Hematopoietic multipotent progenitor cell (in vitro differentiated cells): ENCODE measurements at places on chromosomes 16 and 17. TPM values are rescaled to one million over a fixed set of nuclear protein-coding genes. Genes with fewer than 3 reads are reported as not detected.
A peak's percentile ranks its signal among the peaks of the same experiment; 100 is the strongest.

The CLEC10A gene
- total RNA-seq: under 0.01 TPM

DNA sequence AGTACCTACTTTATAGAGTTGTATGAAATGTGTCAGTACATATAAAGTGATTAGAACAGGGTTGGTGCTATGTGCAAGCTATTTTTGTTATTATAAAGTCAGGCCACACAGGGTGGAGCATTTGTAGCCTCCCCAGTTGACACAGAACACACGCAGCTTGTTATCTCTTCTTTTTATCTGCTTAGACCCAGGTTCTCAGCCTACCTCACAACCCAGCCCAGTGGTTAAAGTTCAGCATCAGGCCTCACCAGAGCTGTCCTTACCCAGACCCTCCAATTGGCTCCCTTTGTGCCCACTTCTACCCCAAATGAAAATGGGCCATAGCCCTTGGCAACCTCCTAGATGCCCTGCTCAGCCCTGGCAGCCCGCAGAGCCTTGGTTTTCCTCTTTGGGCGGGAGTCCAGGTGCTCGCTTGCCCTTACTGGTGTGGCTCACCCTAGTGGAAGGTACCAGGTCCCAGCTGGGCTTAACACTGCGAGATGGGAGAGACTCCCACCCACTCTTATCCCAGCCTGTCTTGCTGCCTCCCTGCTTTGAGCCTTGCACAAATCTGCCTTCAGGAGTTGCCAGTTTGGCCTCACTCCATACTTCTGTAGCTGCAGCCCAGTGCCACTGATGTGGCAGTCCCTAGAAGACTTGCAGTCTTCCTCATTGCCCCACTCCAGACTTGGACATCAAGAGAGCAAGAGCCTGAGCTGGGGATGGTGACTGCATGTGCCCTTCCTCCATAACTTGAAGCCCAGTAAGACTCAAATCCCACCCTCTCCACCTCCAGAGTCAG lies 1.1 kb upstream of the PIGS start:
- DNase-seq: no peak

DNA sequence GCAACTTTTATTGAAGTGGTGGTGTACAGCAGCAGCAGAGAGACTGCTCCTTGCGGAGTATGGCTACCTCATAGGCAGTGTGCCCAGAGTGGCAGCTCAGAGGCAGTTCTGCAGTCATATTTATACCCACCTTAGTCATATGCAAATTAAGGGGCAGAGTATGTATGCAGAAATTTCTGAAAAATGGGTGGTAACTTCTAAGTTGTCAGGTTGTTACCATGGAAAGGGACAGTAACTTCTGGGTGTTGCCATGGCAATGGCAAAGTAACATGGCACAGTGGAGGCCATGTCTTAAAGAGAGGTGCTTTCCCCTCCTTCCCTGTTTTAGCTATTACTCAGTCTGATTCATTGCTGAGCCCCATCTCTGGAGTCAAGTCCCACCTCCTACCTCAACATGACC lies 53.4 kb downstream of the MEOX1 start:
- DNase-seq: no peak

DNA sequence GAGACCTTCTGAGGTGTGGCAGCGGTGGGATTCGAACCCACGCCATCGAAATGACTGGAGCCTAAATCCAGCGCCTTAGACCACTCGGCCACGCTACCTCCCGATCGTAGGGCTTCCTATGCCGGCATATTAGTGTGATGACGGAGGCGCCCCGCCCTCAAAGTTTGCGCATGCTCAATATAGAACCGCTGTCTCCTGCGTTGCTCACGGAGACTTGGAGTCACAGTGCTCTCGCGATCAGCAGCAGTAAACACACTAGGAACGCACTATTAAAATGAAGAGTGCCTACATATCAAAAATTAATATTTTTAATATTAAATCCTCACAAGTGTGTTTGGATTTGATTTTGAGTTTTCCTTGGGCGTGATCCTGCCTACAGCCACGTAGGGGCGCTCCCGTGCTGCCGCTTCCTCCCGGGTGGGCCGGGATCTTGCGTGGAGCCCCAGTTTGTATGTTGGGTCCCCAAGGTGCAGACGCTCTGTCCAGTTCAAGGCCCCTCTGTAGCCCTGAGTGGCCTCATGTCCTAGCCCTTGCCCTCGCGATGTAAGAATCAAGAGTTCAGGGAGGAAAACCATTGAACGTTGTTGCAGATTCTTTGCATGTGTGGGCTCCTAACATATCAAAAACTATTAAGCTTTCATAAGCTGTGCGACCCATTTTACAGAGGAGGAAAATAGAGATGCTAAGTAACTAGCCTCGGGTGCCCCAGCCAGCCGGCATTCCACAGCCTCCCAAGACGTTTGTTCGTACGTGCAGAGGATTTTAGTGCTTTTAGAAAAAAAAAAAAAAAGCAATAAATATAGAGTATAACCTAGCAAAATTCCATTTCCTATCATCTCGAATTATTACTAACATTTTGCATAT lies 10.2 kb upstream of the EEF2K start:
- peak; percentile 95 for DNase-seq

- no peak for DNase-seq
Measured at GRCh38 chr16:78490847-78491246, 391.4 kb downstream of the WWOX start.

GRCh38 chr16:47847220-47847970 lies 308.4 kb downstream of the ABCC12 start:
- DNase-seq: no peak

DNA sequence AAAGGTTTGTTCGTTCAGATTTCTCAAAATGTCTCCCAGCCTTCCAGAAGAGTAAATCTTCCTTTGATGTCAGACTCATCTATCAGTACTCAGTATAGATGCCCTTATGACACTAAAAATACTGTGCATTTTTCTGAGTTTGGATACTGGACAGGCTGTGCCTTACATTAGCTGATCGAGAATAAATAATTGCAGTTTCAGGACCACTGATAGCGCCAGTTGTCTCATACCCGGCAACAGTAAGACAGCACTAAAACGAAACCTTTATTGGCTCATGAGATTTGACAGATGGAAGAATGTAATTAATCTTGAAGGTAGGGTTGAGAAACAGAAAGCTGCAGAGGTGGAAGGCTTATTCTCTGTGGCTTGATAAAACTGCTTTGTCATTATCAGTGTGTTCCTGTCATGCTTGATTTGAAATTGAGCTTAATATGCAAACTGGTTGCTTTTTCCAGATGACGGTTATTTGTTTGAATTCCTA lies 1.2 kb downstream of the ATP6V0A1 start:
- DNase-seq: peak; percentile 79

DNA sequence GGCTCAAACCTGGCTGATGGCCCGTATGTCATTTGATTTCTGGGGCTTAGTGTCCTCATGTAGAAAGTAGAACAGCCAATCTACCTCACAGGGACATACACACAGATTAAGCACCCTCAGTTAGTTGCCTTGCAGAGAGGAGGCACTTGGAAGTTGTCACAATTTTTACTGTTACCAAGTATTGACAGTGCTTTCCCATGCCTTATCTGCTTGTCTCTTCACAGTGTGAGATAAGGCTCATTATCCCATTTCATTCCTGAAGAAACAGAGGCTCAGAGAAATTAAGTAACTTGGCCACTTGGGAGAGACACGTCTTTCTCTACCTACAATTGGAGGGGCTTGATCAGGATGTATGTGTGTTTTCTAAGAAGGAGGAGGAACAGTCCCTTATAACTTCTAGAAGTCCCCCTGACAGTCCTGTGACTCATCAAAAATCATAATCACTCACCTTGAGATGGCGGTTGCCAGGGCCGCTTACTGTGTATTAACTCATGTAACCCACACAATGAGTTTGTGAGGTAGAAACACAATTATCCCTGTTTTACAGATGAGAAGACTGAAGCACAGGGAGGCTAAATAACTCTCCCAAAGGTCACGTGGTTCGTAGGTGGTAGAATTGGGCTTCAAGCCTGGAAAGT lies 56.9 kb upstream of the LHX1 start:
- DNase-seq: no peak

DNA sequence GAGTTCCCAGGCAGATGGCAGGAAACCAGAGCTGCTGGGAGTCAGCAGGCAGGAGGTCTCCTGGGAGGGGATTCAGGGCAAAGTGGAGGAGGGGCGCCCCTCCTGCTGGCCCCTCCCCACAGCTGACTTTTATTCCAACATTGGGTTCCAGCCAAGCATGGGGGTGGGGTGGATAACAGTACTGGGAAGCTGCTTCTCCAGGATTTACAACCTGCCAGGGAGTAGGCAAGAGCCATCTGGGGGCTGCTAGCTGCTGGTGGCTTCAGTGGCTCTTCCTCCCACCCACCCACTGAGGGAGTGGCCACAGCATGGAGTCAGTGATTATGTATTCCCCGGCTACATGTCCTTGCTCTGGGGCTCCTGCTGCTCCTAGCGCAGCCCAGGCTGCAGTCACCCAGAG lies 36.8 kb downstream of the TMEM132E start:
- DNase-seq: no peak

- peak; percentile 33 for DNase-seq
Measured at GRCh38 chr16:85557083-85557970, 55.8 kb upstream of the GSE1 start.

DNA sequence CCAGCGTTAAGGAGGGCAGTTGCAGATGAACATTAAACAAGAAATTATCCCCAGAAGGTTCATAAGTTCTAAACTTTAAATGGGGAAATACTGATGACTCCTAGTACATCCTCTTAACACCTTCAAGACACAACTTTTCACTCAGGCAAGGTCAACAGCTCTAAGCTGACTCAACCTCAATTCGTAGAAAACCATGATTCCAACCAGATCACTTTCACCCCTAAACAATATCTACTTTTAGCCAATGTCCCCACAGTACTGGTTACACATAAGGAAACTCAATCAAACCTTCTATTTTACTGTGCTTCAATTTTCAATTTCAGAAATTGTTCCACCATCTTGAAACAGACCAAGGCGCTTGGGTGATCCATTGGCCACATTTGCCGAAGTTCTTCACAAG lies 2.3 kb downstream of the CDYL2 start:
- no peak for DNase-seq

GRCh38 chr17:535198-535597 lies 179.4 kb downstream of the VPS53 start:
- DNase-seq: no peak

- no peak for DNase-seq
Measured at GRCh38 chr16:10466861-10467260, 81.0 kb downstream of the ATF7IP2 start.

DNA sequence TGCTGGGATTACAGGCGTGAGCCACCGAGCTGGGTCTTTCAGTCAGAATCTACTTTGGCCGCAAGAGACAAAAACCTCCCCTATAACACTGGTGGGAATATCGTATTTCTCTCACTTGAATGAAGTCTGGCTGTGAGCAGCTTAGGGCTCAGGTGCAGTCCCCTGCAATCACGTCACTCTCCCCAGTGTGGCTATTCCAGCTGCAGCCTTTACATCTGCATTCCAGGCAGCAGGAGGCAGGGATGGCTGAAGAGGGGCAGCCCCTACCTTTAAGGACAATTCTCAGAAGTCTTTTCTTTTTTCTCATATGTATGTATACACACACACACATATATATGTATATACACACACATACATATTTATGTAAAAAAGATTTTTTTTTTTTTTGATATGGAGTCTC lies 3.0 kb downstream of the DEF8 start:
- DNase-seq: no peak

GRCh38 chr17:51362811-51363585 lies 102.7 kb downstream of the UTP18 start:
- no peak for DNase-seq

- DNase-seq: no peak
Measured at GRCh38 chr17:17328251-17328650, 25.1 kb downstream of the NT5M start.

GRCh38 chr17:44828919-44829522 lies 1.1 kb downstream of the GJC1 start:
- DNase-seq: peak; percentile 59

DNA sequence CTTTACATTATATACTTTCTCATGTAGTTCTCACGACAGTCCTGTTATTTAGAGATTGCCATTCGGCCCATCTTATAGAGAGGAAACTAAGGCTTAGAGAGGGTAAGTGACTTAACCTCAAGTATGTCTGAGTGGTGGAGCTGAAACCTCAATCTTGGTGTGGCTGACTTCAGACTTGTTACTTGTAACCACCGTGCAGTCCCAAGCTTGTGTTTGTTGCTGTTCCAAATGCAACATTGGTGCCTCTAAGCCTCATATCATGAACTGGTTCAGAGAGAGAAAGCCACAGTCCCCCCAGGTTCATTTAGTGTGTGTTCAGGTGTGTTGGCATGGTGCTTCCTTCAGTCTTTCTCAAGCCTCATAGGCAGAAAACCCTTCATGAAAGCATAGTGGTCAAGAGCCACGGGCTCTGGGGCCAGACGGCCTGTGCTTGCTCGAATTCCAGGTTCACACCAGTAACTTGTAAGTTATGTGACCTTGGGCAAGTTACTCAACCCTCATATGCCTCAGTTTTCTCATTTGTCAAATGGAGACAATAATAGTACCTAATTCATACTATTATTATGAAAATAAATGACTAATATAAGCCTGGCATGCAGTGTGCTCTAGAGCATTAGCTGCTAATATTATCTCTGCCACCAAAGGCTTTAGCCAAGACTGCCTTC lies 39.9 kb downstream of the CDH1 start:
- DNase-seq: no peak

- peak; percentile 55 for DNase-seq
Measured at GRCh38 chr17:51119415-51120356, 982 bp downstream of the SPAG9 start.

- DNase-seq: no peak
Measured at GRCh38 chr16:58732545-58733247, 1.4 kb downstream of the GOT2 start.

DNA sequence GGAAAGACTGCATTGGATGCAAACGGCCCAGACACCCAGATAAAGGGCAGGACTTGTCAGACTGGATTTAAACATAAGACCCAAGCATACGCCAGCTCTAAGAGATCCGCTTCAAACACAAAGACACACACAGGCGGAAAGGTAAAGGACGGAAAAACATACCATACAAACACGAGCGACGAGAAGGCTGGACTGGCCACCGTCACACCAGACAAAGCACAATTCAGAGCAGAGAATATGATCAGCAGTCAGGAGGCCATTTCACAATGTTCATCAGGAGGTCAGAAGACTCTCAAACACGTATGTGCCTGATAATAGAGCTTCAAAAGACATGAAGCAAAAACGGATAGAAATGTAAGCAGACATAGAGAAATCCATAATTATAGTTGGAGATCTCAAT lies 84.9 kb upstream of the GNG13 start:
- no peak for DNase-seq

GRCh38 chr16:16788004-16788403 lies 409.1 kb downstream of the NPIPA7 start:
- no peak for DNase-seq

DNA sequence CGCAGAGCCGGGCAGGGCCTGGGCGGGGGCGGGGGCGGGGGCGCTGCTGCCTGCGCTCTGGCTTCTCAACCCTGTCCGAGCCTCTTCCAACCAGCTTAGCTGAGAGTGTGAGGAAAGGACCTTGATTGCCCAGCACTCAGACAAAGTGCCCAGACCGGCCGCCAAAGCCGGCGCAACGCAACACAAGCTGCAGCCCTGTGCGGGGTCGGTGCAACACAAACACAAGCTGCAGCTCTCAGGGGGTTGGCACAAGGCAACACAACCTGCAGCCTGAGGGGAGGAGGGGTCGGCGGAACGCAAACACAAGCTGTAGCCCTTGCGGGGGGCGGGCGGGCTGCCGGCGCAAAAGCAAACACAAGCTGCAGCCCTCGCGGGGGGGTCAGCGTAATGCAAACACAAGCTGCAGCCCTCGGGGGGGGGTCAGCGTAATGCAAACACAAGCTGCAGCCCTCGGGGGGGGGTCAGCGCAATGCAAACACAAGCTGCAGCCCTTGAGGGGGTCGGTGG lies 60.0 kb downstream of the KLHDC4 start:
- no peak for DNase-seq
